ENCODE measurements at places on chromosomes 1 and 21. TPM values are rescaled to one million over a fixed set of nuclear protein-coding genes. Genes with fewer than 3 reads are reported as not detected.

DNA sequence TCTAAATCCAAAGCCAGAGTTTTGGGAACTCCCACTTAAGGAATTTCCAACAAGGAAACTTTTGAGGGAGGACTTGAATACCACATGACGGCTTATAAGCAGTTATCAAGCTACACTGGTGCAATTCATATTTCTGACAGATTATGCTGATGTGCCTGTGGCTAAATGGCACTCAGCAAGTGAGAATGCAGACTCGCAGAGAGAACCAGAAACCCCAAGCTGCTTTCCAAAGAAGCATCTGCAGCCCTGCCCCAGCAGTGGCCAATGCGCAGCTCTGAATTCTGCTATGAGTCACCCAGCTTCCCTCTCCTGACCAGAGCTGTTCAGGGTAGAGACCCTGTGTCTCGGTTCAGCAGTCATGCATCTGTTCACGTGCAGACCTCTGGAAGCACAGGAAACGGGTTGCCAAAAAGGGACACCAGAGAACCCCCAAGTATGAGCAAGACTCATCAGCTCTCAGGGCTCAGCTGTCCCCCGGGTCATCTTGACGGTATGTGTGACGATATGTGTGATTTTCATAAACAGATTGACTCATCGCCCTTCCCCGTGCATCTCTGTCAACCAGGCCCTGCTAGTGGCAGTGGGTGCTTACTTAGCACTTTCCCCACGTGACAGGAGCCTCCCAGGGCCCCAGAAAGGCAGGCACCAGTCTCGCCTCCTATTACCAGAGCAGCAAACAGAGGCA lies 76.3 kb downstream of the ITPKB start:
- peak; percentile 48 for DNase-seq
- no peak overlapping the region for H3K27ac ChIP-seq
- H3K27me3 ChIP-seq = no peaks in the 10 kb centered on the region
- no peaks in the 10 kb centered on the region for H3K36me3 ChIP-seq
- no peaks in the 10 kb centered on the region for H3K4me1 ChIP-seq

- H3K4me1 ChIP-seq = no peaks in the 10 kb centered on the region
- DNase-seq = no peak
- H3K36me3 ChIP-seq = no peaks in the 10 kb centered on the region
- no peak overlapping the region for H3K27ac ChIP-seq
- H3K4me3 ChIP-seq = no peak overlapping the region
These were observed 261.1 kb downstream of the CAMTA1 start for GRCh38 chr1:7046314-7046713.

DNA sequence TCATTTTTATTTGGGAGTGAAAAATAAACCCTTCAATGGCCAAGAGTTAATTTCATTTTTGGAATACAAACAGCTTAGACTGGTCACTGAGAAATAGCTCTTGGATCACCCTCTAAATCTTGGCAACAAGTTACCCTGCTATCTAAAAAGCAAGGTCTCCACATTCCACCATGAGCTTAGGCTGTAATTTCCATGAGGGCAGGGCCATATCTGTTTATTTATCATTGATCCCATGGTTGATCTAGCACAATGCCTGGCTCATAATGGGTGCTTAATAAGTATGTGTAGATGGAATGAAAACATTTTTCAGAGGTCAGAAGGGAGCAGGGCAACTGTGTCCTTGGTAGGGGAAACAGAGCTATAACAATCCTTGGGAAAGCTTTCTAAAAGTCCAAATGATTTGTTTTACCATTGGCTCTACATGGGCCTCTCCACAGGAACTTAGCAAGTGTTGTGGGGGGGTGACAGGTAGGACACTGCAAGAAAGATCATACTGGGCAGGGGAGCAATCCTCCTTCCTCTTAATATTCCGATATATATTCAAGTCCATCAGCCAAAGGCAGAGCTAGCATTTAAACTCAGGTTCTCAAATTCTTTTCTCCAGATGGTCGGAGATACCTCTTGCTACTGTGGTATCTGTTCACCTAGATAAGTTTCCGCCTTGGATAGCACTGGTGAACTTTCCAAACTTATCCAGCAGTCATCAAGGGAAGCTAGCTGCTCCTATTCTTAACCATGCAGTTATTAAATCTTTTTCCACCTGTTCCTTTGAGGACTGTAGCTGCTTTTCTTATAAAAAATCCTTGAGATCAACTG lies 53.1 kb upstream of the PTCH2 start:
- no peak overlapping the region for H3K27ac ChIP-seq
- no peaks in the 10 kb centered on the region for H3K27me3 ChIP-seq

DNA sequence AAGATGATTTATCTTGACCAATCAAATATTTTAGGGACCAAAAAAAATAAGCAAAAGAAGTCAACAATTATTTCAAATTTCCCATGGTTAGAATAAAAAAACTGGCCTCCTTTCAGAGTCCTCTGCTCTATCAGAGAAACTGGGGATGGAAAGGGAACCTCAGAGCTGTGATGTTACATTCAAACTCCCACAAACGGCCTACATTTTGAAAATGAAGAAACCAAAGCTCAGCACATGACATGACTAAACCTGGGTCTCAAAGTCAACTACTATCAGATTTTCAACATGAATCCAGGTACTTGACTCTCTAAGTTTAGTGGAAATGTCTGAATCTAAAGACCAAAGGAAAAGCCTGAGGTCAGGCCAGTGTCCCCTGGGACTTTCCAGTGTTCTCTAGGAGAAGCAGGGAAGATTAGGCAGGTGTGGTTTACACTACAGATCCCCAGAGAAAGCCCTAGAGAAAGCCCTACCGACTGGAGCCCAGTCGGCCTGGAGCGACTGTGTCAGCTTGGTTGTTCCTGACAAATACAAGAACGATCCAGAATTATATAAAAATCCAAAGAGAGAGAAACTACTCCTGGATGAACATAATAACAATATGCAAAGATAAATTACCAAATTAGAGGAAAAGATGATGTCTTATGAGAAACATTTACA lies 24.8 kb downstream of the JAK1 start:
- no peaks in the 10 kb centered on the region for H3K36me3 ChIP-seq
- no peak overlapping the region for H3K27ac ChIP-seq
- no peak overlapping the region for H3K4me3 ChIP-seq

DNA sequence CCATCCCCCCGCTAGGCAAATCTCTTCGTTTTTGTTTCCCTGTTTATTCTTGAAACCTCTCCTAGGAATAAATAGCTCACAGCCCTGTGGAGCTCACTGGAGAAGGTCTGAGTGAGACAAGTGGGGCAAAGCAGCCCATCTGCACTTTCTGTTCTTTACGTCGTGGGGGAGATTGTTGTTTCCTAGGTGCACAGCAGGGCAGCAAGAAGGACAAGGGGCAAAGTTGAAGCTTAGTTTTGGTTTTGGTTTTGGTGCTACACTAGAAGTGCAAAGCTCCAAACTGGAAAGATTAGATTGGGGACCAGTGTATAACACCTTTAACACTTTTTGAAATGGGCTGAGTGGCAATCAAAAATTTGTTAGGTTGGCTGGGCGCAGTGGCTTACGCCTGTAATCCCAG lies 76.6 kb downstream of the GPR88 start:
- no peak overlapping the region for H3K4me3 ChIP-seq
- H3K27ac ChIP-seq = no peak overlapping the region
- H3K36me3 ChIP-seq = no peaks in the 10 kb centered on the region
- no peaks in the 10 kb centered on the region for H3K4me1 ChIP-seq

KIF14 gene
- 0.08 TPM for total RNA-seq

FOXD2 gene
- total RNA-seq = not detected

SRGAP2 gene
- total RNA-seq = 15.6 TPM

ZNF648 gene
- not detected for total RNA-seq

LCK gene
- total RNA-seq = 0.63 TPM
